ENCODE measurements at places on chromosomes 7 and 10.
A peak's percentile ranks its signal among the peaks of the same experiment; 100 is the strongest.

DNA sequence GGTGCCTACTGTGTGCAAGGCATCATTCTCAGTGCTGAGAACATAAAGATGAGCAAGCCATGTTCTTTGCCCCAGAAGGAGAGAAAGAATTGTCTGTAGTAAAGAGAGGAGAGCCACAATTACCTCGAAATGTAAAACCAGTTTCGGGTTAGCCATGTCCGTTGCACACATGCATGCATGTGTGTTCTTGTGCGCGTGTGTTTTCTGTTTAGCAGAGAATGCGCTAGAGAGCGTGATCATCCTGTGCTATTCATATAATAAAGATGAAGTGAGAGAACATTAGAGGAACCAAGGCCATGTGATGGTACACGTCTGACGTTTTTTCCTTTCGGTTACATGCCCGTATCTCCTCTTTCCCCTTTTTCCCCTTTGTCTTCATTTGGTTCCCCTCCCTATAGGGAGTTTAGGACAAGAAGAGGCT lies 158.2 kb downstream of the CELF2 start:
- peak; percentile 80 for DNase-seq

DNA sequence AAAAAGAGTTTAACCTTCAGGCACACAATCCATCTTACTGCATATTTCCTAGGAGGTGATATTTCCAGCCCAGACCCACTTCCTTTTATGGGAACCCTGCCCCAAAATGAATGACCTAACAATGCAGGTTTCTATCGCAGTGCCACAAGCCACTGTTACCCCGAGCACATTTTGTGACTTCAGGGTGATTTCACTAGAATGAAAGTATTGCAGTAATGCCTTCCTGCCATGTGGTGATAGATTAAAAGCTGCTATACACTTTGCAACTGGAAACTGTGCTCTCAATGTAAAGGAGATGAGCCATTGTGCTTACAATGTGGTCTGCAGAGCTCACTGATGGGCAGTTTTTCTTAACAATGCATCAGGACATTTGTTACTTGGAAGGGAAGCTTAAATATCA lies 90.5 kb upstream of the RSU1 start:
- no peak for DNase-seq

GRCh38 chr7:80107278-80107677 lies 27.4 kb upstream of the GNAI1 start:
- DNase-seq, result peak; percentile 95

DNA sequence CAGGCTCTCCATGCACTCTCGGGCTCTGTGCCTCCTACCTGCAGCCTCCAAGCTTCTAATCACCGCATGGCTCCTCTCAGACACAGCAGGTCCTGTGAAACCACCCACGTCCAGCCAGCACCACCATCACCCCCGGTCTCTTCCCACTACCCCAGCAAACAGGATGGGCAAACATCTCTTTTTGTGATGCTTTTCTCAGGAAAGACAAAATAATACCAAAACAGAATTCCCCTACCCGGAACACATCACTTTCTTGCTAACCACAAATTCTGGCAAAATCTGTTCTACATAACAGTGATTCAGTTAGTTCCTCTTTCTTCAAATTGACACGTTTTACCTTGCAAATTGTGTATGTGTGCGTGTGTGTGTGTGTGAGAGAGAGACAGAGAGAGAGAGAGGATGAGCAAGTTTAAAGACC lies 6.5 kb downstream of the SNX8 start:
- peak; percentile 27 for DNase-seq

- DNase-seq, result no peak
Observed at GRCh38 chr10:76205361-76205760, 773.9 kb downstream of the LRMDA start.

DNA sequence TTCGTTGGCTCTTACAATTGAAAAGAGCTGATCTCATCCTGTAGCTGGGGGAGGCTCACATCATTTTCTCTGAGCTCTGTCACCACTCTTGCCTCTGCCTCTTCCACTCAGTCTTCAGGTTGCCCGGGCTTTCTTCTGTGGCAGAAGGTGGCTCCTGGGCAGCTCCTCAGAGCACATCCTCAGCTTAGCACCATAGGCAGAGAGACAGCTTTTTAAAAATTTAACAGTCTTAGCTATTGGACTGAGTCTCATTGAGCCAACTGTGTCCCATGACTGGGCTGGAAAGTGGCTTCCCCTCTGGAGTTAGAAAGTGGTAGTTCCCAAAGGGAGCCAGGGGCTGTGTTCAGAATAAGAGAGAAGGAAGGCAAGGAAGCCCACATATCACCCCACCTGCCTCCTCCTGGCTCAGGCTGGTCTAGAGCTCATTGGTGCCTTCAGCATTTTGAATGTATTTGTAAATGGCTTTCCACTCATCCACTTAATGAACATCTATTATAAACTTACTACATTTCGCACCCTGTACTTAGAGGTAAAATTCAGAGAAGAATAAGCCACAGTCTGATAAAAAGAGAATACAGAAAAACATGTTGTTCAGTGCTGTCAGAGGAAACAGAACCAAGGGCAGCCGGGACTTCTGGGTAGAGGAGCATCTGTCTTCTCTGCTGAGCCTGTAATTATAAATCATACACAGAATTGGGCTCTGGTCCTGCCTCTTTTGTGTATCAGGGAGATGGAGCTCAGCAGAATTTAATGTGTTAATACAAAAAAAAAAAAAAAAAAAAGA lies 119.3 kb downstream of the WDFY4 start:
- DNase-seq, result no peak

DNA sequence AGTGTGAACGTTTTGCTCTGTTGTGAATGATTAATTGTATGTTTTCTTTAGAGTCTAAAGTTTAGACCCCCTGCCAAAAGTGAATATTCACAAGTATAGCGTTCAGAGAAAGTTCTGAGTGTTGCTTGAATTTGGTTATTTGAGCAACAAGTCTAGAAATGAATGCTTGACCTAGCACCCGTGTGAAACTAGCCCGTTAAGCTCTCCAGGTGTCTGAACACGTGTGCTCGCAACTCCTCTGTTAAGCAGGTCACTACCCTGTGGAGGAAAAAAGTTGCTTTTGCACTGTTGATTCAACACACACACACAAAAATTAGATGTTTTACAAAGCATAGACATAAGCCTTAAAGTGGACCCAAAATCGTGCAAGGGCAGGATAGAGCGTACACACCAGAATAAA lies 78.6 kb upstream of the SAMD8 start:
- DNase-seq, result no peak

GRCh38 chr10:74174521-74174920 lies 23.5 kb downstream of the ADK start:
- DNase-seq, result no peak

DNA sequence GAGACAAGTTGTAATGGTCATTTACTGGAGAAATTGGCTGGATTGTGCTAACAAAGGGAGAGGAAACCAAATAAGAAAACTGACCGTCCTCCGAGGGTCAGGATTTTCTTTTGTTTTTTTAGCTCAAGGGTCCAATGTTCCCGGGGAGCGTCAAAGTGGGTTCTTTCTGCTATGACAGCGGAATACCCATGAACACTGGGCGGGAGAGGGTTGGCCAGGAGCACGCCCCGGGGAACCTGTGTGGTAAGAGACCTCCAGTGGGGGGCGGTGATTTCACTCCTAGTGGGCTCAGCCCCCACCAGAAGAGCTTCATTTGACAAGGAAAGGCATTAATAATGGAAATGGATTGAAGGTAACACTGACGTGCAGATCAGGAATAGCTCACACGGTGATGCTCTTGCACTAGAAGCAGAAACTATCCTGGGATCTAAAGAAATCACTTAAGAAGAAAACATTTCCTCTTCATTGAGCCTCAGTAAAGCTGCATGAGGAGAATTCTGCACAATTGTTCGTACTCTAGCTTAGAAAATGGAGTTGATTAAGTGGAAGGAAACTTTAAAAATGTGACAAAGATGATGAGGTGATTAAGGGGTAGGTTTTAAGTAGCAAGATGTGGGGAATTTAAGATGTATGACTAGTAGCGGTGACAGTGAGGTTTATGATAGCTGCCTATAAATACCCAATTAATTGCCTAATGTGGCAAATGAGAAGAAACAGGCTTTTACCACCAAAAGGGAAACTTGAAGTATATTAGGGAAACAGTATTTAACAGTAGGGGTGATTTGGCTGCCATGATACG lies 627.2 kb downstream of the SUGCT start:
- DNase-seq, result no peak

GRCh38 chr10:119207713-119208552 lies 562 bp downstream of the GRK5 start:
- DNase-seq, result peak; percentile 43

DNA sequence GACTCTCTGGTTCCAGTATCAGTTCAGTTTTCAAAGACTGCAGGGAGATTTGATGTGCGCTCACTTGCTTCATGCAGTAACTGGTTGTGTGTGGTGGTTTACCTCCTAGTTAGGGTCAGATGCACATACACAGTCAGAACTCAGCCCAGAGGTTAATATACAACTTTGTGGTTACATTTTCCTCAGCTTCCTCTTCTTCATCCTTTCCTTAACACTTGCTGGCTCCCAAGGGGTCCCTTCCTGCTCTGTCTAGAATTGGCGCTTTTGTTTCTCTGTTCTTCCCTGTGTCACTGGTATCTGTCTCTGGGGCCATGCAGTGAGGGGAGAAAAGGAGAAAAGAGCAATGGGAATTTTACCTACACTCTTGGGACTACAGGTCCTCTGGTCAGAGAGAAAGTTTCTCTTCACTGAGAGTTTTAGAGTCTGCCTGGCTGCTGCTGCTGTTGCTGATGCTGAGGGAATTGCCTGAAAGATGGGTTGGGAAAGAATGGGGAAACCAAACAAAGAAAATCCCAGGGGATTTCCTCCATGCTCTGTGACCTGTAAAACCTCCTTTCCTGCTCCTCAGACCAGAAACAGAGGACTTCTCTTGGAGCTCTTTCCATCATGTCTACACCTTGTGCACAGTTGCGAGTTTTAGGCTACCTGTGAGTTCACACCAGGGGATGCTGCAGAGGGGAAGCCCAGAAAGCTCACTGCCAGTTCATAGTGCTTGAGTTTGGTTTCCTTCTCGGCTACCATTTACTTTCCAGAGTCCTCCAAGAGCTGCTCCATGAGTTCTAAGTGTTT lies 74.6 kb downstream of the WDFY4 start:
- DNase-seq, result peak; percentile 43

GRCh38 chr7:70208236-70209063 lies 610.2 kb downstream of the AUTS2 start:
- DNase-seq, result no peak

DNA sequence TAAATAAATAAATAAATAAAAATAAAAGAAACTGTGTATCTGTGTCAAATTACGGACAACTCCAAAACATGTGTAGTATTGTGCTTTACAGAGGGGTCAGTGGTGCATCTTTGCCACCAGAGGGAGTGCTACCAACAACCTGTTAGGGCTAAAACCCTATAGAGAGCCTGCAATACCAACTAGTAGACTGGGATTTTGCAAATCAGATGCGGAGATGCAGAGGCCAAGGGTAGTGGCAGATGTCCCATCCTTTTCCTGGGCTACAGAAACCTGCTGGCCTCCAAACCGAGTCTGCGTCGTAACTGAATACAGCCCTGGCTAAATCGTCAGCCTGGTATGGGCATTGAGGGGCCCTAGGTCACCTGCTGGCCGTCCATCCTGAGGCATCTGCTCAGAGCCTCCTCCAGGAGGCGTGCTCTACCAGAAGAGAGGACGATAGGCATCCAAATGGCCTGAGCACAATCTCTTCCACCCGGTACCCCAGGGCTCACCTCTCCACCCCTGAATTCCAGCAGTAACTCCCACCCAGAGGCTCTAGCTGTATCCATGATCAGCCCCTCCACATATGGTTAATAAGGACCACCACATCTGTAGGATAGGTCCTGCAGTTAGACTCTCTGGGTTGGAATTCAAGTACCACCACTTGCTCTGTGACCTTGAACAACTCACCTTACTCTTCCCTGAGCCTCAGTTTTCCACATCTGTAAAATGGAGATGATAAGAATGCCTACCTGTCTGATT lies 6.2 kb upstream of the RRP12 start:
- peak; percentile 98 for DNase-seq

DNA sequence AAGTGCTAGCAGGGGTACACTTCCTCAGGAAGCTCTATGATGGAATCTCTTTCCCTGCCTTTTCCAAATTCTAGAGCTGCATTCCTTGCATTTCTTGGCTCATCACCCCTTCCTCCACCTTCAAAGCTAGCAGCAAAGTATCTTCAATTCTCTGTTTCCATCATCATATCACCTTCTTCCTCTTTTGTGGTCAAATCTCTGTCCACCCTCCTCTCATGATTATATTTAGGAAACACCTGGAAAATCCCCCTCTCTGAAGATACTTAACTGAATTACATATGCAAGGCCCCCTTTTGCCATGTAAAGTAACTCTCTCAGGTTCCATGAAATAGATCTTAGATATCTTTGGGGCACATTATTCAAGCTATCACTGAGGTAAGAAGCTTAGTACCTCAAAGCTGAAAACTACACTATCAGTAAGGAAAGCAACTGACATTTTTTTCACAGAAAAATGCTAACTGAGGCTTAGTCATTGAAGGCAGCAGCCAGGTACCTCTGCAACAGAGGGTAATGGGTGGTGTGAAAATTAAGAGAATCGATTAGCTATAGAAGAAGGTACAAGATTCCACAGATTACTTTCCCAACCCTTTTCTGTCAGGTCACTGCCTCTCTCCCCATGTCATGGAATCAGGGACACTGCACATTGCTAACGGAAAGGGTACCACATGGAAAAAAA lies 197.3 kb downstream of the MACC1 start:
- no peak for DNase-seq

DNA sequence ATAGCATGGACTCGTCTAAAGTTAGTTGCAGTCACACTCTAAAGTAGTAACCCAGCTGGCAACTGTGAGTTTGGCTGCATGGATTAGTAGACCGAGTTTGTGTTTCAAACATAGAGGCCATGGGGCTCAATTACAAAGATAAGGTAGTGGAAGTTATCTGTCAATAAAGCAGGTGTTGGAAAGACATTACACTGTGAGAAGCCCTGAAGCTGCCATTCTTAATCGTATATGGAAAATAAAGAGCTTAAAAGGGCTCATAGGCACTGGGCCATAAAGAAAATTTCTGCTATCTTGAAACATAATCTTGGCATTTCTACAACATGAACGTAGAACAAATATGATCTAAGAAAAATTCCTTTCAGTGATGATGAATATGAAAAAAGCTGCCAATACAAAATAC lies 837.7 kb downstream of the REEP3 start:
- DNase-seq, result no peak

DNA sequence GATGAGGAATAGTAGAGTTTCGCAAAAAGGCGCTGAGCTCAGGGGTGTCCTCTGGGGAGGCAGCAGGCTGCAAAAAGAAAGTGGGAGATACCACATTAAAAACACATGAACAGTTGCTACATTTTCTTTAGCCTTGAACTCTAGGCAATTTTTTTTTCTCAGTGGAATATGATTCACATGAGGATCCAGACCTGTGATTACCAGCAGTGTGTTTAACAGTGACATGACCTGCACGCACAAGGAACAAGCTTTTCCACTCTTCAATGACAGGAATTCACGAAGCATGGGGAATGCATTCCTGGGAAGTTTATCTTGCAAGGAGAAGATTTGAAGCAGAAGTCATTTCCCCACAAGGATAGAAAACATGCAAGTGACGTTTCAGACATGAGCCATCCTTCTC lies 161.6 kb downstream of the ITGA8 start:
- no peak for DNase-seq
